GM12864 (cell line): ENCODE measurements at places on chromosomes 16 and 17.

DNA sequence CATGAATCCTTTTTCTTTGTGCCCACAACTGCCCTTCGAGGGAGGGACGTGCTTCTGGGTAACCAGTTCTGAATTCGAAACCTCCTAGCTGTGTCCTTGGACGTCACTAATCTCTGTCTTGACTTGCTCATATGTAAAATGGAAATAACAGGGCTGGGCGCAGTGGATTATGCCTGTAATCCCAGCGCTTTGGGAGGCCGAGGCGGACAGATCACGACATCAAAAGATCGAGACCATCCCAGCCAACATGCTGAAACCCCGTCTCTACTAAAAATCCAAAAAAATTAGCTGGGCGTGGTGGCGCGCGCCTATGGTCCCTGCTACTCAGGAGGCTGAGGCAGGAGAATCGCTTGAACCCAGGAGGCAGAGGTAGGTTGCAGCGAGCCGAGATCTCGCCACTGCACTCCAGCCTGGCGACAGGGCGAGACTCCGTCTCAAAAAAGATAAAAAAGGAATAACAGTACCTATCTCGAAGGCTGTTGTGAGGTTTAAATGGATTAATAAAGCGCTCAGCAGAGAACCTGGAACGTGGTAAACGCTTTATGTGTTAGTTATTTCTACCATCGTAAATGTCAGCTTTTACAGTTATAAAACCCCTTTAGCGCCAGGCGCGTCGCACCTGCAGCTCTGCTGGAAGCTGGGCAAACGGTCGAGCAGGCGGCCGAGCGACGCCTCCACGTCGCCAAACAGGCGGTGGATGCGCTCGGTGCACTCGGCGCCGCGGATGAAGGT, 641 bp downstream of the COG8 start:
- no peak for DNase-seq

- no peak for DNase-seq
Measured at GRCh38 chr16:21940570-21940969, 12.6 kb upstream of the UQCRC2 start.

GRCh38 chr16:27199736-27200135, 3.6 kb upstream of the KDM8 start:
- peak; percentile 78 for DNase-seq

- no peak for DNase-seq
Measured at GRCh38 chr16:80063713-80064069, 463.2 kb upstream of the MAF start.

- DNase-seq: no peak
Measured at GRCh38 chr17:82745524-82745923, 6.3 kb upstream of the TBCD start.

- DNase-seq: no peak
Measured at GRCh38 chr17:42010898-42011516, 6.2 kb downstream of the DNAJC7 start.

DNA sequence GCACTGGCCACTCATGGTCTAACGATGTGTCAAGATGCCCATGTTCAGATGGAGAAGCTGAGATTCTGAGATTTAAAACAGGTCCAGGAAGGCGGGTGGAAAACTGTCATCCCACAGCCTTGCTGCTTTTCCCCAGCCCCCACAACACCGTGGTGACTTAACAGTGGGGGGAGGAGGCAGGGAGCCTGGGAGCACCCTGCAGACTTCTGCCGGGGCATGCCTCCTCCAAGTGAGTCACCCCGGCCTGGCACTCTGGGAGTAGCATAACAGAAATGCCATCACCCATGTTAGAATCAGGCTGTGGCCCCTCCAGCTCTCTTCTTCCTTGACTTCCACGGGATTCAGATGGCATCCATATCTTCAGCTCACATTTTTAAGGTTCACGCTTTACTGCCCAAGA, 164.8 kb downstream of the CBLN1 start:
- DNase-seq: no peak

- DNase-seq: no peak
Measured at GRCh38 chr16:57277586-57277985, 6.9 kb downstream of the PLLP start.

- peak; percentile 76 for DNase-seq
Measured at GRCh38 chr16:46918905-46919792, 35.0 kb downstream of the GPT2 start.

- no peak for DNase-seq
Measured at GRCh38 chr17:44115585-44116415, 7.6 kb downstream of the HDAC5 start.

GRCh38 chr16:340370-341091, 12.0 kb downstream of the AXIN1 start:
- no peak for DNase-seq

GRCh38 chr17:31321481-31321880, at the start of gene EVI2A:
EVI2A (minus strand) TSS chr17:31321622; CDS start chr17:31319013, 2,609 bp downstream.
- DNase-seq: peak; percentile 84

GRCh38 chr17:17726458-17727060, 45.3 kb downstream of the RAI1 start:
- DNase-seq: no peak

DNA sequence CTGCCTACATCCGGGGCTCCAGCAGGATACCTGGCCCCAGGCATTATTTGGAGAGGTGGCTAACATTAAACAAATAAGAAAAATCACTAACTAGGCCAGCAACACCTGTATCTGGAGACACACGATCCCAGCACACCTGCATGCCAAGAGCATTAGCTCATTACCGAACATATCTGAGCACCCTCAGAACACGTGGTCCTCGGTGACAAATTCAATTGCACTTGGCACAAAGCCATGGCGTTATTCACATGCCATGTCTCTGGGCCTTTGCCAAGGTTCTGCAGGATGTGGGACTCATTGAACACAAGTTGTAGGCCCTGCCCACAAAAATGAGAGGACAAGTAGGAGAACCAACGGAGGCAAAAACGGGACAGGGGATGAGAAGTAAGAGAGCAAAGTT, 552.3 kb downstream of the TOX3 start:
- DNase-seq: no peak

DNA sequence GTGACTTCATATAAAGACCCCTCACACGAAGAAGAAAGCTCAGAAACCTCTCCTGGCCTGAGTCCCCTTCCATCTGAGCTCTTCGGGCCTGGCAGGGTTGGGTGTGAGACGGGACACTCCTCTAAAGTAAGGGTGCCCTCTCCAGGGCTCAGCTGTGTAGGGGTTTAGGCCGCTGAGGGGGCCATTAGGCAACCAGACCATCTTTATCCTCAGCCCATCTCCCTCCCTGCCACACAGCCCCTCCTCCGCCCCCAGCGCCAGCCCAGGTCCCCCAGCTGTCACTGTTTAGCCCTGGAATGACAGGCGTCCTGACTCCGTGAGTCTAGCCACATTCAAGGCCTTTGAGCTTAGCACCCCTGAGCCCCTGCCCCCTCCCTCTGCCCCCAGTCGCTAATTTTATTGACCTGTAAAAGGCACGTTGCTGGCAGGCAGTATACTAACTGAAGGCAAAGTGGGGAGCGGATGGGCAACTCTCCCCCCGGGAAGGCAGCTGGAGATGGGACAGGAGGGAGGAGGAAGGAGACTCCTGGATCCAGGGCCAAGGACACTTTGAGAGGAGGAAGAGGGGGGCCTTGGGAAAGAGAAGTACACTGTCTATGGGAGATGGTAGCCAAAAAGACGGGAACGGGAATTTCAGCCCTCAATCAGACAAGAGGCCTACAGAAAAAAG, 592 bp upstream of the ZNF385C start:
- no peak for DNase-seq

- DNase-seq: no peak
Measured at GRCh38 chr17:310111-311010, 42.2 kb downstream of the RPH3AL start.

- DNase-seq: no peak
Measured at GRCh38 chr16:31078597-31079341, 4.5 kb downstream of the ZNF646 start.

DNA sequence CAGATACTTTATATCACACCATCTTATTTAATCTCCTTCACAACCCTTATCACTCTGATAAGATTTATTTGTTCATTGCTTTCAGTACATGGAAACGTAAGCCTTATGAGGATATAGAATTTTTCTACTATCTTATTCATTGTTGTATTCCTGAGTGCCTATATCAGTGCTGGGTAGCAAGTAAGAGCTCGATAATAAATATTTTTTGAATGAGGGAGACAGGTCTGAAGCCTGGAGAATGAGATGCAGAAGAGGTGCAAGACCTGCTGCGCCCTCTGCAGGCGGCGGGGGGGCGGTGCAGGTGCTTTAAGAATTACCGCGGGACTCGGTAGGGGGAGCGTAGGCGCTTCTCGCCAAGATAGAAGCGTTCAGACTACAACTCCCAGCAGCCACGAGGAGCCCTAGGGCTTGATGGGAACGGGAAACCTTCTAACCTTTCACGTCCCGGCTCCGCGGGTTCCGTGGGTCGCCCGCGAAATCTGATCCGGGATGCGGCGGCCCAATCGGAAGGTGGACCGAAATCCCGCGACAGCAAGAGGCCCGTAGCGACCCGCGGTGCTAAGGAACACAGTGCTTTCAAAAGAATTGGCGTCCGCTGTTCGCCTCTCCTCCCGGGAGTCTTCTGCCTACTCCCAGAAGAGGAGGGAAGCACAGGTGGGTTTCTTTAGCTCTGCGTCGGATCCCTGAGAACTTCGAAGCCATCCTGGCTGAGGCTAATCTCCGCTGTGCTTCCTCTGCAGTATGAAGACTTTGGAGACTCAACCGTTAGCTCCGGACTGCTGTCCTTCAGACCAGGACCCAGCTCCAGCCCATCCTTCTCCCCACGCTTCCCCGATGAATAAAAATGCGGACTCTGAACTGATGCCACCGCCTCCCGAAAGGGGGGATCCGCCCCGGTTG, at the start of gene WRAP53:
WRAP53 (plus strand) TSS at position 570 of the 900 bp plus-strand sequence; CDS start at position 742, 172 bp downstream.
- DNase-seq: peak; percentile 95

DNA sequence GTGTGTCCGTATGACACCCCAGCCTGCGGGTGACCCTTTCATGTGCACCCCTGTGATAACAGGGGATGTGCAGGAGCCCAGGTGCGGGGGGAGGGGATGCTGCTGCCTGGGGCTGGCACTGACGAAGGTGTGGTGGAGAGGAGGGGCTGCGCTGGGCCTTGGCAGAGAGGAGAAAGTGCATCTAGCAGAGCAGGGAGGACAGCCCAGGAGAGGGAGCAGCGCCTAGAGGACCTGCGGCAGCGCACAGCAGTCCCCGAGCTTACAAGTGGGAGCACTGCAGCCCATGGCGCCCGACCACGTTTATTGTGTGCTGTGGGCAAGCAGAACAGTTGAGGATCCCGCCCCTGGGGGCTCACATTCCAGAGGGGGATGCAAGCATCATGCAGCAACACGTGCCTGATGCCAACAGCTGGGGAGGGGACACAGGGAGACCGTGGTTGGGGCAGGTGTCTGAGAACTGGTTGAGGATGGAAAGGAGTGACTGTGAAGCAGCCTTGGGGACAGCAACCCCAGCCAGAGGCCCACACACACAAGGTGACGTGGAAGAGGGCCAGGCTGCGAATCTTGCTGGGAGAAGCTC, 10.9 kb upstream of the SLC7A5 start:
- no peak for DNase-seq

GRCh38 chr16:85479972-85480726, 133.0 kb upstream of the GSE1 start:
- DNase-seq: no peak

- no peak for DNase-seq
Measured at GRCh38 chr16:75219838-75220237, 1.1 kb downstream of the CTRB1 start.
